ENCODE measurements at places on chromosomes 12 and 14.

GRCh38 chr14:61668282-61668681 is 27.0 kb upstream of the HIF1A start:
- no peak for DNase-seq

DNA sequence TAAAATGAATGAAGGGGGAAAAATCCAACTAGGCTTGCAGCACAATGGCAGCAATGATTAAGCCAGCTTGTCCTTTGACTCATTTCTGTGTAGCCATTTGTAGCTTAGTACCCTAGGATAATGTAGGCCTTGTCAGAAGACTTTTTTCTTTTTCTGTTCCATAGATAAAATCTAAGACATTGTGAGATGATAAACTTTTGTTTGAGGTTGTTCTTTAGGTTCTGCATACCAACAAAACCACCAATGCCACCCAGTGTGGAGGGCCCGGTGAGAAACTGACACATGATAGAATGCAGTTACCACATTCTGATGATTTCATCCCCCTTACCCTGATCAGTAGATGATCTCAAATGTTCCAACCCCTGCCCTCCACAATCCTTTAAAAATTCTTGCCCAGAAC is 6.6 kb upstream of the KLRD1 start:
- peak; percentile 29 for DNase-seq

DNA sequence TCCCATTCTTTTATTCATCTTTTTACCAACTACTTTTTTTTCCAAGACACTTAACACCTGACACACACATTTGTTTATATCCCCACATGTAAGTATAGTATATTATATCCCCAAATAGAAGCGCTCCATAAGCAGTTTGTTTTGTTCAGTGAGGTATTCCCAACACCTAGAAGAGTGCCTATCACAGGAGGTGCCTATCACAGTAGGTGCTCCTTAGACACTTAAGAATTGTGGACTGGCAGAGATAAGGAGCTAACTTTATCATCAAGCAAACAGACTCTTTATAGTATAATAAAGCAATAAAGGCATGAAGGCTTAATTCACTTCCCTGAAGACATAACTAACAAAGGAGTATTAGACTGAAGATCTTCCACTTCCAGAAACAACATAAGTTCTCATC is 29.1 kb downstream of the OSBPL8 start:
- no peak for DNase-seq

- no peak for DNase-seq
These were observed 32.4 kb downstream of the CHGA start for GRCh38 chr14:92955381-92955780.

GRCh38 chr12:14962153-14962539 is 745 bp upstream of the ARHGDIB start:
- DNase-seq, result no peak
